KBM-7 (cell line): ENCODE measurements at places on chromosomes 2 and 18.

- no peak for DNase-seq
These were observed 85.4 kb upstream of the ZEB2 start for GRCh38 chr2:144605231-144605840.

GRCh38 chr18:23553887-23554286 lies 32.4 kb downstream of the NPC1 start:
- DNase-seq: no peak

GRCh38 chr2:139427164-139427563 lies 647.0 kb upstream of the NXPH2 start:
- no peak for DNase-seq

DNA sequence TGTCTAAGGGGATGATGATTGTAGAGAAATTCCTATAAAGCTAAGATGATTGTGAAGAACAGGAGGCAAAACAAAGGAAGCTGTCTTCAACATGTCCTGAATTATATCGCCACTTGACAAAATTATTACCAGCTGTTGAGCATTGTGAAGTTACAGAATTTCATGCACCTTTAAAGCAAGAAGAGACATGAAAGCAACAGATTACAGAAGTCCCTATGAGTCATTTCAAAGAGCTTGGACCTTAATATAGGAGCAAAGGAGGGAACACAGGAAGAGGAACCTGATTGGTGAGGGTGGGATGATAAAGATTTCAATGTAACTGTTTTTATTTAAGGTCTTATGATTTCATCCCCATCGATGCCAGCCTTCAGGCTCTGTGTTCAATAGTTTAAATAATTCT lies 526.9 kb upstream of the HNMT start:
- DNase-seq: no peak

DNA sequence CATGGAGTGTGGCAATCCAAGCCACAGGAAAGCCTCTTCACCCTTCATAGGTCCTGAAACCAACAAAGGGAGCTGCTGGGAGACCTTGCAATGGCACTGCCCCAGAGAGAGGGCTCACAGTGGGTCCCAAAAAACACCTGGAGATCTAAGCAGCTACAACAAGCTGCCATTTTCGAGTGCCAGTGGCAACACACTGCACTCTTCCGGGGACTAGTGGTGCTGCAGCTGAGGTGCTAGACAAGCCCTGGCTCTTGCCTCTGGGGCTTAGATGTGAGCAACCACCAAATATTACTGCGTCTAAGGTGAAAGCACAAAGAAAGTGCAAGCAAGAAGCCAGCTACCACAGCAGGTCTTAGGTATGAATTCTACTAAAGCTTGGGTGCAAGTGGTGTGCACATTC lies 192.9 kb downstream of the NOL4 start:
- DNase-seq: no peak
